Activated CD4-positive, alpha-beta T cell treated with anti-CD3 and anti-CD28 coated beads, Interleukin-2, amount 10 ng/mL, durations not matched to agents 24 days and 14 days (primary cell): ENCODE measurements at places on chromosomes 3 and 15. TPM values are rescaled to one million over a fixed set of nuclear protein-coding genes. Genes with fewer than 3 reads are reported as not detected.

Gene DCUN1D1
- 54.6 and 59.0 TPM in 2 replicates for total RNA-seq

- DNase-seq = no peak
- no peak overlapping the region for H3K4me3 ChIP-seq
- no peaks in the 10 kb centered on the region for H3K36me3 ChIP-seq
- H3K27me3 ChIP-seq = peaks cover 3% of the 10 kb centered on the region
- no peaks in the 10 kb centered on the region for H3K4me1 ChIP-seq
Measured at GRCh38 chr3:42438193-42438592, 27.8 kb upstream of the LYZL4 start.

DNA sequence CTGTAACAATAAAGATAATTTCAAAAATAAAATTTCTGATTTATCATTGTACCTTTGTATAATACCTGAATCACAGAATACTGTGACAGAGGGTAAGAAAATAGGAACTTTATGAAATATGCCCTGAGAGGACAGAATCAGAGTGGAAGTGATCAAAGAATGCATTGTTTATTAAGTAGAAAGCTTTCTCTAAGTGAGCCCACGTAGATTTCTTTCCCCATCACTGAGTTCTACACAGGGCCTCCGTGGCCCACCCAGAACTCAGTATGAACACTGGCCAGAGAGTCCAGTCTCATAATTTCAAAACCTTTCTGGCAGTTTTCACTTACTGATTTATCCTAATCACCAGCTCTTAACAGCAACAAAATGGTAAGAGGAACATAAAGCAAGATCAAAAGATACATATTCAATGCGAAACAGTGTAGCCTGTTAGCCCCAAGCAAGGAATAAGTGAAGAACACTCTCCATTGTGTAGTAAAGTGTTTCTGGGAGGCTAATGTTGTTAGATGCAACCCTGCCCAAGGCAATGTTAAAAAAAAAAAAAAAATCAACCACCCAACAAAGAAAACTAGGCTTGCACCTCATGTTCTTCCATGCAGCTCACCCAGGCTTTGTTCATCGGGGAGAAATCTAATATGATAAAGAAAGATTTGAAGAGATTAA is 341.3 kb downstream of the LSAMP start:
- H3K4me3 ChIP-seq = no peak overlapping the region
- H3K27ac ChIP-seq = no peak overlapping the region
- H3K27me3 ChIP-seq = no peaks in the 10 kb centered on the region
- no peaks in the 10 kb centered on the region for H3K4me1 ChIP-seq
- DNase-seq = no peak

DNA sequence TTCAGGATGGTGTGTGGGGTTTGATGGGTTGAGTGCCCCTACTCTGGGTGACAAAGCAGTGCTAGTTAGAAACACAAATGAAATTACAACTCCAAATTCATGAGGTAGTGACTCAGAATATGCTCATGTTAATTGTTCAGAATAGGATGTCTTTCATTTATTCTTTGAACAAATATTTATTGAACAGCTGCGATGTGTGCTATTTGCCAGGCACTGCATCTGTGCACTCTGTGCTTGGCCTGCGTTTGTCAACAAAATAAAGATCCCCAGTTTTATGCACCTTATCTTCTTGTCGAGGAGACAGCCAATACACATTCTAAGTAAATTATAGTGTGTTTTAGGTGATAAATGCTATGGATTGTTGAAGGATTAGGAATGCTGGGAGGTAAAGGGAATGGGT is 27.3 kb downstream of the MED12L start:
- H3K27ac ChIP-seq = no peak overlapping the region
- no peaks in the 10 kb centered on the region for H3K4me1 ChIP-seq
- DNase-seq = no peak

DNA sequence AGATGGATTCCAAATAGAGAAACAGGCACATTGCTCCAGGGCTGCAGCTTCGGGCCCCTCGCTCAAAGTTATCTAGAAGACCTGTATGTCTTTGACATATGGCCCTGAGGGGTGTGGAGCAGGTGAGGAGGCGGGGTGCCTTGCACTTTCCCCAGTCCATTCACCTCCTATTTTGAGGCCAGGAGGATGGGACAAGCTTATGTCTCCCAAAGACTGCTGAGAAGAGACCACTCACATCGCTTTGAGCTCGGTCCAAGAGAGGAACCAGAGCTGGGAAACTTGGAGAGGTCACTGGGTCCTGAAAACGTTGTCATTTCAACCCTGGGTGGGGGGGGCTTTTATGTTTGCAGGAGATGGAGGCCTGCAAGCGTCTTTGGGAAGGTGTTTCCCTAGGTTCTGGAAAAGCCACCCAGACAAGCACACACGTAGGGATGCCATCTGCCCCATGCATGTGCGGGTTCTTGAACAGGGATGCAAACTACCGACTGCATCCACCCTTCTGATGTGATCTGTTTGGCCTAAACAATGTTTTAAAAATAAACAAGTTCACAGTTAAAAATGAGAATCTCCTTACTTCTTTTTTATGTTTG is 33.7 kb upstream of the SYNM start:
- H3K27ac ChIP-seq = no peak overlapping the region
- H3K4me3 ChIP-seq = no peak overlapping the region
- H3K36me3 ChIP-seq = no peaks in the 10 kb centered on the region
- peaks cover 2% of the 10 kb centered on the region for H3K4me1 ChIP-seq
- H3K27me3 ChIP-seq = peaks cover 6% of the 10 kb centered on the region
